ENCODE measurements at places on chromosomes 5 and 9.

GRCh38 chr5:61141801-61142200 is 20.5 kb downstream of the SMIM15 start:
- no peak for DNase-seq

GRCh38 chr9:20884985-20885593 is 146.4 kb downstream of the HACD4 start:
- no peak for DNase-seq

GRCh38 chr5:137096149-137097103 is 402.7 kb downstream of the SPOCK1 start:
- DNase-seq: no peak

DNA sequence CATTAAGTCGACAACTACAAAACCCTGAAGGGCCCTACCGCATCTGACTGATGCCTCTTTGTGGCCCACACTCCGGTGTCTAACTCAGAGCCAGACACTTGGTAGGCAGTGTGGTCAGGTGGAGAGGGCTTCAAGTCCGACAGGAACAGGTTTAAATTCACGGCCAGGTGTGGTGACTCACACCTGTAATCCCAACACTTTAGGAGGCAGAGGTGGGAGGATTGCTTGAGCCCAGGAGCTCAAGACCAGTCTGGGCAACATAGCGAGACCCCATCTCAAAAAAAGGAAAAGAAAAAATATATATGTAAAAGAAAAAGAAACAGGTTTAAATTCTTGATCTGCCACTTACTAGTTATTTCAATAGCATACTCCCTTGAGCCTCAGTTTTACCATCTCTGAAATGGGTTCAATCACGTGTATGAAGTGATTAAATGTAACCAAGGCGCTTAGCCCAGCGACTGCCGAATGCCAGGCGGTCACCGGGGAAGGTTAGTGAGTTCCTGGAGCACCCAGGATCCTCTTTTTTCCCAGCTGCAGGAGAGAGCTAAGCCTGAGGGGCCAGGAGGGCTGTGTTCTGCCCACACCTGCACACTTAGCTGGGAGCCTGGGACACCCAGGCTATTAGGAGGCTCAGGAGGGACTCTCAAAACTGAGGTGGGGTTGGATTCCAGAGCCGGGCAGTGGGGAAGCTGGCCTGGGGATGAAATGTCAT is 943 bp downstream of the CLTB start:
- DNase-seq: no peak

- no peak for DNase-seq
Measured at GRCh38 chr9:68637020-68637419, 68.0 kb upstream of the PIP5K1B start.

Measured in D721Med (cell line).